ENCODE measurements at places on chromosomes 12 and 14. TPM values are rescaled to one million over a fixed set of nuclear protein-coding genes. Genes with fewer than 3 reads are reported as not detected.

KCNH5 gene
- under 0.01 TPM for total RNA-seq

MYL2 gene
- not detected for total RNA-seq

PLEK2 gene
- 17.9 TPM for total RNA-seq

ITPR2 gene
- 49.3 TPM for total RNA-seq

FZD10 gene
- 15.8 TPM for total RNA-seq

GZMH gene
- not detected for total RNA-seq

ETV6 gene
- total RNA-seq: 15.8 TPM

SMCO2 gene
- 1.4 TPM for total RNA-seq

PTHLH gene
- total RNA-seq: 9.6 TPM

GSC gene
- not detected for total RNA-seq

ACOT6 gene
- not detected for total RNA-seq

FAM90A1 gene
- total RNA-seq: 0.64 TPM

OR6C4 gene
- total RNA-seq: not detected

Measured in esophagus squamous epithelium (tissue), 5 donors.